ENCODE measurements at places on chromosomes 5 and 9.

DNA sequence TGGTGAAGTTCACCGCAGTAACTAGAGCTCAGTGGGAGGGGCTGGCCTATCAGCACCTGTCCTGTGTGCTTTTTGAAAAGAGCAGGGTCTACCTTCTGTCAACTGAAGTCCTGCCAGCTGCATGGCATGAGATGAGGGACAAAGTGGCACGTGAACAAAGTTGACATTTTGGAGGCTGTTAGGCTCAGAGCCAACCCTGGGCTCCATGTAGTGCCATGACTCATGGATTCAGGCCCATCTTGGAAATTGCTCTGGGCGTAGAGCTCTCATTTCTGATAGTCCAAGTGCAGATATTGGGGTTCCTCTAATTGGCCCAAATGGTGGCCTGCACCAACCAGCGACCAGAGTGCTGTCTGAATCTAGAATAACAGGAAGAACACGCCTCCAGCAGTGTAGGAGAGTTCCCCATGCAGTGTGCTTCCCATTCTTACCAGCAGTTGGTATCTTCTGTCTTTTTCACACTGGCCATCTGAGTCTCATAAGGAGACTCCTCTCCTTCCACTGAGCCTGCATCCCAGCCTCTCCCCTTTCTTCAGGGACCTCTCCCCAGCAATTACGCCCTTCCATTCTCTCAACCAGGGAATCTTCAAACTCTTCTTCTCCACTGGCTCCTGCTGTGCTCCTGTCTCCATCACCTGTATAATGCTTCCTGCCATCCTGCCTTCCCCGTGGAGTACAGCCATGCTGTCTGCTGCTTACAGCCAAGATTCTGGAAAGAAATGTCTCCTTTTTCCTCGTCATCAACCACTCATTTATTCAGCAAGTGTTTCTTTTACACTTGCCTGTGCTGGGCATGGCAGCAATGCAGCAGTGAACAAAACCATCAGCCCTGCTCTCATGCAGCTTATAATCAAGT, 30.4 kb downstream of the IRF1 start:
- no peak for DNase-seq

- no peak for DNase-seq
These were observed 58.1 kb downstream of the GOLPH3 start for GRCh38 chr5:32115985-32116384.

DNA sequence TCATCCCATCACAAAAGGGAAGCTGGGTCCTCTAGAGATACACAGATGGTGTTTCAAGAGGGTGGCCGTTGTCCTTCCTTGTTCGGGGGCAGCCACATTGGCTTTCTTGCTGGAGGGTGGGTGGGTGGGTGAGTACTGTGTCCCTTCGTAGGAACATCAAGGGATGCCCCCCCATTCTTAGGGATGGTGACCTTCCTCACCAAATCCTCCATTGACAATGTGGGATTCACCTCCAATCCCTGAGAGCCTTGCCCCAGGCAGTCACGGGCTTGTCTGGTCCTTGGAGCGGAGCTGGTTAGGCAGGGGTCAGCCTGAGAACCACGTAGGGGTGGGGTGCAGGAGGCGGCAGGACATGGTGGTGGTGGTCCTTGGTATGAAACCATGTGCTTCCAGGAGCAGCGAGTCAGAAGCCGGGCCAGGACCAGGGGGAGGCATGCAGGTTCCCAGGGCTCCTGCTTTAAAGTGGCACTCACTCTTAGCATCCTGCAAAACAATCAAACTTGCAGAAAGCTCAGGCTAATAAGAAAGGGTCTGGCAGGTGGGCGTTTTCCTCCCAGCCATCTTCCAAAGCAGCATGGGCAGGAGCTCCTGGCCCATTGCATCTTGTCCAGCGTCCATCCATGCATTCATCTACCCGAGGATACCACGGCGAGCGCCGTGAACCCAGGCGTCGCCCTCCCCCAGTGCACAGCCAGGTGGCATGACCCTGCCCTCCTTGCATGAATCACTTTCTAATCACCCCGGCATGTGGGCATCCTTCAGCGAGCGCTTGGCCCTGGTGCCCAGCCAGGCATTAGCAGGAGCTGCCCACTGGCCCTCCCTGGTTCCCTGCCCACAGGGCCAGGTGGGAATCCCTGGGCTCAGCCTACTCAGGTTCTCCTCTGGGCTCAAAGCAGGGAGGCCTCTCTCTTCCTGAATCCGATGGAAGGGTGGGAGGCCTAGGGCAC, 76.4 kb downstream of the NTNG2 start:
- DNase-seq: no peak

DNA sequence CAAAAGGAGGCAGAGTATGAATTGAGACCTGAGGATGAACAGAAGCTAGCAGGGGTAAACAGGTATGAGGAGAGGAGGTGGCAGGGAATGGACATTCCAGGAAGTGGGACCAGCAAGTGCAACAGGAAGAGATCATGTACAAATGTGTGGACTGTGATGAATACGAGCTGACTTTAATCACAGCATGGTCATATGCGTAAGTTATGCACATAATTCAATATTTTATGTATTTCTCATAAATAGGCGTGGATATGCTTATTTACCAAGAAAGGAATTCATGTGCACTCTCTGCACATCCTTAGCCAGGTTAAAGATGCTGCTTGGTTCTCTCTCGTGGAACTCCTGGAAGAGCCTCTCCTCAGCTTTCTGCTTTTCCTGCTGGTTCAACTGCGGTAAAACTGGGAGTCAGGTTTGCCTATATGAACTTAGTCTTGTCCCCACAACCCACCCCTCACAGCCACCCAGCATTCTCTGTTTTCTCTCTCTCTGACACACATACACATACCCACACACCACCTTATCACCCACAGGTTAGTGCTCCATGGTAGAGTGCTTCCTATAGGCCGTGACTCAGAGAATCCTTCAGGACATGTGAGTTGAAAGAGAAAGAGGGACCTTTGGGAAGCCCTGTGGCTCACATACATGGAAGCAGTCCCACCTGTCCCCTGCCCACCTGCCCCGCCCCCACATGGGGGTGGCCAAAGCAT, 35.7 kb downstream of the TRPC7 start:
- DNase-seq: no peak

DNA sequence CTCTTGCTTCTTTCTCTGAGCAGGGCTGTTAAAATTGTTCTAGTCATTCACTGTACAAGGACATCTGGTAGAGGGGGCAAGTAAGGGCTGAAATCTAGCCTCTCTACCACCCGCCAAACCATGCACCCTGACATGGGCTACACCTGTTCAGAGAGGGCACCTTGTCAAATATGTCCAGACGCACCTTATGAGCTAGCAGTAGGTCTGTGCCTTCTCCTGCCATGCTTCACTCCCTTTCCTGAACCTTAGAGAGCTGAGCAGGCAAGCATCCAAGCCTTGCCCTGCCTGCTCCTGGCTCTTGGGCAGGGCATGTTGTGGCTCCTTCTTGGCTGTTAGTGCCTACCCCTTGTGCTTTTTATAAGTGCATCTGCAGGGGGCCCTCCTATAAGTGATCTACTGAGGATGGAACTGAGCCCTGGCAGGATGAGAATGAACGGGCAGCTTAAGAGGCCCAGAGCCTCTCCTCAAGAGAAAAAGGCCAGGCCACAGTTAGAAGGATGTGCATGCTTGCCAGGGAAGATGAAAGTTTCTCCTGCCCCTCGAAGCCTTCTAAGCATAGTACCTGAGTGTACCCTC, 3.8 kb upstream of the NEUROG1 start:
- DNase-seq: no peak

DNA sequence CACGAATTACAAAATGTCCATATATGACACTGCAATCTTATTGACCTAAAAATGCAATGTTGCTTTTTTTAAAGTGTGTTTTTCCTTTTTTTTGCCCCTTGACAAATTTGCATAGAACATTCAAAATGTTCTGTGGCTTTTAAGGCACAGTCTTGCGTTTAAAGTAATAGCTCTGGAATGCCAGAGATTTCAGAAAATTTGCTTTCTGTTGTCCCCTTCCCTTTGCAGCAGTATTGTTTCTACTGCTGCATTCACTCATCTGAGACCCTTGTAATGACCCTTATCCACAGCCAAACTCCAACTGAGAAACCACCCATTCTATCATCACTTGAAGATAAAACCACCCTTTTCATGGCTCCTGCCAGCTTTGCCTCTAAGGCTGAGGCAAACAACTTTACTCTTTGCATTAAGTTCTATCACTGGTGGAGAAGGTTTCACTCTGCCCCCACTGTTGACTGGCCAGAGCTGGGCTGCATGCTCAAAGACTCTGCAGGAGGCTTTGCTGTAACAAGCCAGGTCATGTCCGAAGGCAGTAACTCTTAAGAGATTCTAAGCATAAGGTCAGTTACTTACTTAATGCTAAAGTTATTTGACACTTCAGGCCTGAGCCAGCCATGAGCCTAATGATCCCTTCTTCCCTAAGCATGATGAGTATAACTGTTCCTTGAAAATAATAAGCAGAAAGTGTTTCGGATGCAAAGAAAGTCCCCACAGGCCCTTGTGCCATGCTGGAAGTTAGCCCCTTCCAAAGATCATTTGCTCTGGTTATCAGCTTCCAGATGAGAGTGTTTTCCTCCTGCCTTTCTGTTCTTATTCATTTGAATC, 101.9 kb downstream of the CD180 start:
- DNase-seq: no peak

GRCh38 chr5:171755354-171755821, 30.2 kb upstream of the SMIM23 start:
- no peak for DNase-seq

GRCh38 chr9:35510754-35511428, 21.0 kb downstream of the RUSC2 start:
- no peak for DNase-seq

GRCh38 chr5:102077920-102078319, 218.2 kb downstream of the SLCO4C1 start:
- DNase-seq: no peak

DNA sequence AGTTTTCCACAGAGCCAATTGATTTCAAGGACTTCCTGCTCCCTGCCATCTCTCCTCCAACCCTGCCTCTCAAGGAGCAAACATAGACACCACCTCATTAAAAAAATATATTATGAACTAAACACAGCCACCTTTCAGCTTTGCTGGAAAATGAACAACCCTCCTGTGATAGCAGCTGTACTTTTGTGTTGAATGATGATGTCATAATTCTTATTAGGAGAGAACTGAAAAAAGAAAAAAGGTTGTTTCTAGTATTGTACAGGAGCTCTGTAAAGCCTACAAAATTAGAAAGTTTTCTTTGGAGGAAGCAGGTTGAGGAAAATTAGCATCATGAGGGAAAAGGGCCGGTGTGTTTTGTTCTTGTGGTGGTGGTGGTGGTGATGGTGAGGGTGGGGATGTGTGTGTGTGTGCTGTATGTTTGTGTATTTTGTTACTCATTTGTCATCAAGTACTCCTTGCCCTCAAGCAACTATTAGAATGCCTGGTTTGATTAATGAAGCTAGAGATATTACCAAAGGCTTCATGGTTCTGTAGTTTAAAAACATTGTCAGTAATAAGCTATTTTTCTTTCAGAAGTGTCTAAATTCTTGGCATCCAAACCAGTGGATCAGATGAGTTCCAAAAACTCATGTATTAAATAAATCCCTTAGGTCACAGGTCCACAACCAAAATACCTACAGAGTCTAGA, 405.9 kb downstream of the TLE4 start:
- no peak for DNase-seq

- no peak for DNase-seq
These were observed 118.7 kb upstream of the SNX2 start for GRCh38 chr5:122656160-122656559.
